Right cardiac atrium (tissue), 5 donors: ENCODE measurements at places on chromosomes 4 and X. TPM values are rescaled to one million over a fixed set of nuclear protein-coding genes. Genes with fewer than 3 reads are reported as not detected.

The BEX5 gene
- polyA plus RNA-seq = 2.4 TPM

The DGAT2L6 gene
- polyA plus RNA-seq = not detected

The CCDC110 gene
- polyA plus RNA-seq = 1.3 TPM

The HGFAC gene
- 0.14 TPM for polyA plus RNA-seq

The ARHGAP24 gene
- 16.7 TPM for polyA plus RNA-seq

The SH3RF1 gene
- 2.4 TPM for polyA plus RNA-seq

The ERVMER34-1 gene
- 2.3 TPM for polyA plus RNA-seq
